ENCODE measurements at places on chromosomes 1 and 21.

- DNase-seq = no peak
Measured at GRCh38 chr1:114128293-114128692, 25.4 kb downstream of the SYT6 start.

GRCh38 chr1:228190182-228190581 is 17.7 kb upstream of the OBSCN start:
- no peak for DNase-seq

GRCh38 chr1:16612332-16613172 is 812 bp downstream of the NBPF1 start:
- DNase-seq = peak; percentile 97

- no peak for DNase-seq
Measured at GRCh38 chr21:17393413-17393812, 119.4 kb upstream of the CXADR start.

DNA sequence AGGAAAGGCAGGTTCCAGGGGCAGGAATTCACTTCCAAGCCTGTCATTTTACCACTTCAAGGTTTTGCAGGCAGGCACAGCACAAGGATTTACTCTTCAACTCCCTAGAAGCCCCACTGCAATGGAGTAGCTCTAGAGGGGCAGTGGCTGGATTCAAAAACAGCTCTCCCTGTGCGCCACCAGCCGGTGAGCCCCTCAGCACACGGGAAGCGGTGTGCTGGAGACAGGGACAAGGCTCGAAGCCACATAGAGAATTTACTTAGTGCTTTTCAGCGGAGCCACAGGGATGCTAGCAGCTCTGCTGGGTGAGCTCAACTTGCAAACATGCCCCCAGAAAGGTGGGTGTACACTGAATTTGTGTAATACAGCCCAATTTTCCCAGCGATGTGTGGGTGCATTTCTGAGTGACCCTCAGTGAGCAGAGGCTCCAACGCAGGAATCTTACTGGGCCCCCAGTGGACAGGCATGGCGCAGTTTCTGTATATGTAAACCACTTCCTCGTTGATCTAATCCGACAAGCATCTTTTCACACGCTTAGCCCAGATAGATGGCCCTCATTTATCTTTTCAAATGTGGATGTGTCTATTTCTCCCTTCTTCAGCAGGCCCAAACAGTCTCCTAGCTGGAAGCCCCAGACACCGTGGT is 10.9 kb downstream of the VWA5B1 start:
- no peak for DNase-seq

- no peak for DNase-seq
Measured at GRCh38 chr1:245419461-245419978, 264.7 kb downstream of the KIF26B start.

DNA sequence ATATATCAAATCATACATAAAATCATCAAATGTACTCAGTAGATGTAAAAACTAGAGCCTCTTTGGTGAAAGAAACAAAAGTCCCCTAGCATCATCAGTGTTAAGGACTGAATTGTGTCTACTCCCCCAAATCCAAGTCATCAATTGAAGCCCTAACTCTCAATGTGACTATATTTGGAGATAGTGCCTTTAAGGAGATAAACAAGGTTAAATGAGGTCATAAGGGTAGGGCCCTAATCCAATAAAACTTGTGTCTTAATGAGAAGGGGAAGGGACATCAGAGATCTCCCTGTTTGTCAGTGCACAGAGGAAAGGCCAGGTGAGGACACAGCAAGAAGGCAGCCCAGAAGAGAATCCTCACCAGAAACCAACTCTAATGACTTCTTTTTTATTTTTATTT is 33.5 kb downstream of the USP24 start:
- no peak for DNase-seq

DNA sequence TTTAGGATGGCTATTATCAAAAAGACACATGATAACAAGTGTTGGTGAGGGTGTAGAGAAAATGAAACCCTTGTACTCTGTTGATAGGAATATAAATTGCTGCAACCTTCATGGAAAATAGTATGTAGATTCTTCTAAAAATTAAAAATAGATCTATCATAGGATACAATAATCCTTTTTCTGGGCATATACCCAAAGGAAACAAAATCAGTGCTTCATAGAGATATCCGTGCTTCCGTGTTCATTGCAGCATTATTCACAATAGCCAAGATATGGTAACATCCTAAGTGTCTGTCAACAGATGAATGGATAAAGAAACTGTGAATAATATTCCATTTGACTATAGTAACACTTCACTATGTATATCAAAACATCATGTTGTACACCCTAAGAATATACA is 106.7 kb downstream of the MIS18A start:
- peak; percentile 5 for DNase-seq

- peak; percentile 81 for DNase-seq
Measured at GRCh38 chr1:197180252-197180878, 33.9 kb upstream of the ASPM start.

- no peak for DNase-seq
Measured at GRCh38 chr1:168665975-168666374, 63.0 kb downstream of the DPT start.

DNA sequence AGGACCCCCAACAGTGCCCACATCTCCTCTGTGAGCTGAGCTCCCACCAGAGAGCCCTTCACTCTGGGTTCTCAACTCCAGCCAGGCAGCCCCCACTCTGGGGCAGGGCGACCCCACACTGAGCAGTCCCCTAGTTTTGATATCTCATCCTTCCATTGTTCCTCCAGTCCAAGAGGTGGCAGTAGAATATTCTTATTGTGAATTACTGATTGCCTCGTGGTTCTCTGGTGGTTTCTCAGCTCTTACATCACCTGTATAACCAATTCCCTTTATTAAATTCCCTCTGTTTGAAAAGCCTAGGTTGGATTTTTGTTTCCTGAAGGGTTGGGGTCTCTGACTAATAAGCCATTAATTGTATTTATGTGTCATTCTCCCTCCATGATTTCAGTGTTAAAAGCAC is 407.5 kb downstream of the SETD4 start:
- DNase-seq = no peak

DNA sequence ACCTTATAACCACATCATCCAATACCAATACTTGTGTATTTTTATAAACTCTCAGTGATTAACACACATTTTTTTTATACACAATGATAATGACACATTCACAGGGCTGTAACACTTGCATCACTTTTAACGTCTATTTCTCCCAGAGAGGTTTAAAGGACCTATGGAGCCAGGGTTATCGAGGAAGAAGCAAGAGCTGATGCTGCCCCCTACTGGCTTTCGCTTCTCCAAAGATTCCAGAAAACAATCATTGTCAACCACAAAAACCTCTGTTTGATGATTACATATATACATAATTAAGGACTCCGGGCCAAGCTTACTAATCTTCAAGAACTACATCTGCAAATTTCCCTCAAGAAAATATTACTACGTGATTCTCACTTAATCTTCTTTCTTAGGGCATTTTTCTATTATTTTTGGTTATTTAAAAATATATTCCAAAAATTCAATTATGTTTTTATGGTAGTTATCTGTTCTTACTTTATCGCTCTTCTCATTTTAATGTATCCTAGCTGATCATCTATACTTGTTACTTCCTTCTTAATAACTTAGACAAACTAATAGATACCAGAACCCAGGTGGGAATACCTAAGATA is 214.5 kb downstream of the VAV3 start:
- peak; percentile 66 for DNase-seq

DNA sequence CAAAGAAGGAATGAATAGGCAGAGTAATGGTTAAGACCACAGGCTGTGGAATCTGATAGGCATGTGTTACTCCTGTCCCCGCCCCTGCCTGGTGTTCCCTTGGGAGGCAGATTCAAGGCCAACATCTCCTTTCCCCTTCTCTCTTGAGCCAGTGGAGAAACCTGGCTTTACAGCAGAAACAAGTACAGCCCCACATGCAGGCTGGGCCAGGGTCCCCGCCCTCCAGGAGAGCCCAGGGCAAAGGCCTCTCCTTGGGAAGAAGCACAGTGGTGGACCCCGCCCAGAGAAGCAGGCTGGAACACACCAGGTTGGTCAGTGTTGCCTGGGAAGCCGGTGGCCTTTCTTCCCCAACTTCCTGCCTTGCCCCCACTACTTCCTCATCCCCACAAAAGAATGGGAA is 6.8 kb downstream of the C1orf167 start:
- no peak for DNase-seq

- DNase-seq = peak; percentile 68
Measured at GRCh38 chr1:172671591-172671990, 12.7 kb downstream of the FASLG start.

- DNase-seq = peak; percentile 17
Measured at GRCh38 chr1:209825591-209826434, 2.0 kb upstream of the UTP25 start.

- no peak for DNase-seq
Measured at GRCh38 chr21:46413365-46413696, 45.4 kb upstream of the DIP2A start.

DNA sequence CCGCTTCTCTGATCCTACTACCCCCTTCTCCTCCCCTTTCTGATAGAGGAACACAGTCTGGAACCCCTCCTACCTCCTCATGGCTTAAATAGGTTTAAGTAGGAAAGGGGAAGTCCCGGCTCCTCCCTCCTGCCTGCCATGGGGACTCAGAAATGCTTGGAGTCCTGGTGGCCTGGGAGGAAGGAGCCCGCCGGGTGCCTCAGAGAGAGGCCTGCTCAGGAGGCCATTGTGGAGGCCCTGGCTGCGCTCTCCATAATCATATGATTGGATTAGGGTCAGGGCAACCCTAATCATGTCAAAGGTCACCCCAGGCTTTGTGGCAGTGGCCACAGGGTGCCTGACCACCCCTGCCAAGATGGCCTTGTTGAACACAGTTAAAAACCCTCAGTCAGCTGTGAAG is 29.0 kb downstream of the WNT3A start:
- no peak for DNase-seq

DNA sequence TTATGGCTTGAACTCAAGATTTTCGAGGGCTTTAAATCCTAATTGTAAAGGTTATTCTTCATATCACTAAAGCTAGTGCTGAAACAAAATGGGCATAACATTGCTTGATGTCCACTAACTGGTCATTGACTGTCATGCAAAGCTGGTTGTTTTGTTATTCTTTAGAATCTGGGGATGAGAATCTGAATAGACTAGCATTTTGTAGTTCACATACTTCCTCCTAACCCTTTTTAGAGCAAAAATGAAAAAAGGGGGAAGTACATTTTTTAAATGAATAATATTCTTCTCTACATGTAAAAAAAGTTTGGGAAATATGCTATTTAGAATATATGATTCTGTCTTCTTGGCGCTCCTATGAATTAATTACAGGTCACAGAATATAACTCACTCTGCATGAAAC is 72.2 kb upstream of the HMCN1 start:
- DNase-seq = no peak

GRCh38 chr1:179087665-179088064 is 5.8 kb downstream of the TOR3A start:
- no peak for DNase-seq

DNA sequence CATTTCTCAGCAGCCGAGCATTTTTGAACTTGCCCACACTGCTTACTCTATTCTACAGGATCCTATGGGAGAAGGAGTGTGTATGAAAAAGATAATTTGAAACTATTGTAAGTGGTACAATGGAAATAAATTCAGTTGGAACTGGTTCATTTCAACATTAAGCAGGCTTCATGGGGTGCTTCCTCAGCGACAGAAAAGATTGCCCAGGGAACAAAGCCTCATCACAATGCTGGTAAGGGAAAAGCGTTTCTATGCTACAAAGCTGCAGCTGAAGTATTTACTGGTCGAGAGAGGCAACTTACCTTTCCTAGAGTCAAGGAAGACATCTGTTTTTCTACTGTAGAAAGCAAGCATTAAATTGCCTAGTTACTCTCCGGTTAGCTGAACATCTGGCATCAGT is 568.2 kb upstream of the ZP4 start:
- no peak for DNase-seq

DNA sequence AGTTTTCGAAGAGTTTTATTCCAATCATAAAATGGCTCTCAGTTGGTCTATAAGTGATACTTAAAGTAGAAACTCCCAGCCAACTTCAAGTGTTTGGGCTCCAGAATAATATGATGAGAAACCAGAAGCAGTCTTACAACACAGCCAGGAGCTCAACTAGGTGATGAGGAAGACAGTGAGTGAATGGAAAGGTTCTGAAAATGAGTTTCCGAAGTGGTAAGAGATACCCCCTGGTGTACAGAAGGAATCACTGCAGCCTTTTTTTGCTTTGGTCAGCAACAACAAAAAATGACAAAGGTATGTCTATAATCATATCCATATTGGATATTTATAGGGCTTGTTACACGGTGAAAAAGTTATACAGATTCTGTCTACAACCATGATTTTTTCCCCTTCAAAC is 16.5 kb downstream of the KRTAP19-1 start:
- no peak for DNase-seq

DNA sequence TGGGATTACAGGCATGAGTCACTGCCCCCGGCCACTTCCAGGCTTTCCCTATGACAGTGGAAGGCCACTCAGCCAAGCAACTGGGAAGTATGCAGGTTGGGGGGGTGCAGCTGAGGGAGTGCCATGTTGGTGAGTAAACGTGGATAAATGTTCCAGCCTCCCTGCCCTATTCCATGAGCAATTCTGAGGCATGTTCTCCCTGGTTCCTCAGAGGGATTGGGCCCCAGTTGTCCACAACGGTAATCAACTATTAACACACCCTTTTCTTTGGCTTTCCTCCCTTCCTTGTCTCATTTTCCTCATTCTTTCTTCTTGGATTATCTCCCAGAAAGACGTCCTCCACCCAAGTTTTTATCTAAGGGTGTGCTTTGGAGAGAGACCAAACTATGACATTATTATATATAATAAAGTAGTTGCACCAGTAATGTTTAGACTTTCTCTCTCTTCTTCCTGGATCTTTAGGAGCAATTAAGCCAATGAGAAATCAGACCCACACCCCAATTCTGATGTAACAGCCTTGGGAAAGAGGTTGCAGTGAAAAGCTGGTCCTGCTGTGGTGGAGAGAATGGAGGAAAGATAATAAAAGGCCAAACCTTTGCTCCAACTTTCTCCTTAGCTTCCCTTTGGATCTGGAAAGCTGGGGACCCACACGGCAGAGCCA is 6.8 kb upstream of the SLAMF9 start:
- peak; percentile 99 for DNase-seq

- DNase-seq = no peak
Measured at GRCh38 chr1:207695891-207696290, 51.0 kb downstream of the CR1L start.

DNA sequence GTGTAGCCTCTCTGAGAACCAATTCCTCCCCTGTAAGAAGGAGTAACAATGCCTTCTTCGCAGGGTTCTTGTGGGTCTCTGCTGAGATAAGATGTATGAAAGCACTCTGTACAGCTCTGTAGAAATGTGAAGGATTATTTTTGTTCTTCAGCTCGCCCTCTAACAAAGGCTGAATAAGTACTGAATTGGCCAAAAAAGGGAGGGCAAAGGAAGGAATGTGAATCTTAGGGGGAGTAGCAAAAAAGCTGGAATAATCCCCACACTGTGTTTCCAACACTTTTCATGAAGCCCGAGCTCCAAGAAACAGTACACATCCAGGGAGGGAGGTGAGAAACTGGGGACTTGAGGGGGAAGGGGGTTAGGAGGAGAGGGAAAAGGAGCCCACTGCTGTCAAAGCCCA is 14.0 kb upstream of the SLC41A1 start:
- no peak for DNase-seq

- no peak for DNase-seq
Measured at GRCh38 chr1:237045278-237046016, 3.5 kb downstream of the RYR2 start.

- DNase-seq = no peak
Measured at GRCh38 chr1:38085666-38086330, 39.2 kb upstream of the POU3F1 start.

GRCh38 chr1:196660272-196660671 is 8.4 kb downstream of the CFH start:
- DNase-seq = no peak

- DNase-seq = no peak
Measured at GRCh38 chr1:228403231-228403631, 3.4 kb downstream of the TRIM11 start.

Measured in fibroblast of the aortic adventitia (primary cell).